ENCODE measurements at places on chromosomes 7 and 10.

DNA sequence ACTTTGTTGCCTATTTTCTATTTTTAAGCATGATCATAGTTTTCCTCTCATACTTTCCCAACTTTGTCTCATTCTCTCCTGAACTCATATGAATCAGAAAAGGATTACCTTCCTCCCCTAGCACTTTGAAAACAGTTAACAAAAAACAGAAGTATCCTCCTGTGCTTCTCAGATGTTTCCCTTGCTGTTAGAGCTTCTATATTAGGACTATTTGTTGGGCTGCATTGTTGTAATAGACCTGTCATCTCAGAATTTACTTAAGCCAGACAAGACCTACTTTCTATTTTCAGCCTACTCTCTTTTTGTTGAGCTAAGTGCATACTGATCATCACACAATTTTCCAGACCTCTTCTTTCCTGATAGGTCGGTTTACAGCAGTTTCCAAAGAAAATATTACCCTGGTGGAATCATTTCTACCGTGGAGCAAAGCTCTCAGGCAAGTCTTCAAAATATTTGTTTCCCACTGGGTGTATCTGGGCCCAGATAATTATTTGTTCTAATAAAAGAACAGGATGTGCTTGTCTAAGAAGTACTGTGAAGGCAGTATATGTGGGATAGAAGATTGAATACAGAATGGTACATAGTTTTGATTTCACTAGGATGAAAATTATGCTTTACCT, 411.9 kb upstream of the KLF6 start:
- DNase-seq = peak; percentile 49

GRCh38 chr7:155594163-155594732, 47.9 kb upstream of the CNPY1 start:
- DNase-seq = no peak

DNA sequence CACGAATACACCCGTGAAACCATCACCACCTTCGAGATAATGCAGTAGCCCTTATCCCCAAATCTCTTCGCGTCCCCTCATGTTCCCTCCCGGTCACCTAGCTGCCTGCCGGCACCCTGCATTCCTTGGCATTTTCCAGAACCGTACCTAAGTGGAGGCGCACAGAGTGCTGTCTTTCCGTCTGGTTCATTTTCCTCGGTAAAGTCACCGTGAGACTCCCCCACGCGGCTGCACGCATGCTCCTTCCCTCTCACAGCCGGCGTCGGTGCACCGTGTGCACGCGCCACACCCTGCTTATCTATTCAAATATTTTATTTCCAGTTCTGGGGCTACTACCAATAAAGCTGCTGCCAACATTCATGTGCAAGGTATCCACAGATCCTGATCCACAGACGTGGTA, 65.5 kb upstream of the NKX6-2 start:
- DNase-seq = no peak

- DNase-seq = peak; percentile 37
Measured at GRCh38 chr7:111846898-111847297, 284.6 kb upstream of the IMMP2L start.

- DNase-seq = peak; percentile 42
Measured at GRCh38 chr10:97426776-97427570, 982 bp downstream of the PGAM1 start.

GRCh38 chr7:75573477-75574019, 81.4 kb downstream of the SPDYE5 start:
- DNase-seq = no peak

DNA sequence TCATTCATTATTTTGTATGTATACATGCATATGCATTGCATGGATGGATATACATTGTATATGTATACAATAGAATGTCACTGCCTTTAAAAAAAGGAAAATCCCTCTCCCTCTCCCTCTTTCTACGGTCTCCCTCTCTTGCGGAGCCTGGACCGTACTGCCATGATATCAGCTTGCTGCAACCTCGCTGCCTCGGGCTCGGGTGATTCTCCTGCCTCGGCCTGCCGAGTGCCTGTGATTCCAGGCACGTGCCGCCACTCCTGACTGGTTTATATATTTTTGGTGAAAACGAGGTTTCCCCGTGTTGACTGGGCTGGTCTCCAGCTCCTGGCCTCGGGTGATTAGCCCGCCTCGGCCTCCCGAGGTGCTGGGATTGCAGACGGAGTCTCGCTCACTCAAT, 24.4 kb downstream of the IPMK start:
- no peak for DNase-seq

GRCh38 chr10:86103391-86104101, 263.0 kb downstream of the GRID1 start:
- no peak for DNase-seq

GRCh38 chr10:91196268-91197048, 24.0 kb upstream of the PCGF5 start:
- no peak for DNase-seq

- no peak for DNase-seq
Measured at GRCh38 chr7:40676221-40676620, 541.4 kb downstream of the SUGCT start.

GRCh38 chr7:126657137-126657536, 595.6 kb downstream of the GRM8 start:
- DNase-seq = no peak

DNA sequence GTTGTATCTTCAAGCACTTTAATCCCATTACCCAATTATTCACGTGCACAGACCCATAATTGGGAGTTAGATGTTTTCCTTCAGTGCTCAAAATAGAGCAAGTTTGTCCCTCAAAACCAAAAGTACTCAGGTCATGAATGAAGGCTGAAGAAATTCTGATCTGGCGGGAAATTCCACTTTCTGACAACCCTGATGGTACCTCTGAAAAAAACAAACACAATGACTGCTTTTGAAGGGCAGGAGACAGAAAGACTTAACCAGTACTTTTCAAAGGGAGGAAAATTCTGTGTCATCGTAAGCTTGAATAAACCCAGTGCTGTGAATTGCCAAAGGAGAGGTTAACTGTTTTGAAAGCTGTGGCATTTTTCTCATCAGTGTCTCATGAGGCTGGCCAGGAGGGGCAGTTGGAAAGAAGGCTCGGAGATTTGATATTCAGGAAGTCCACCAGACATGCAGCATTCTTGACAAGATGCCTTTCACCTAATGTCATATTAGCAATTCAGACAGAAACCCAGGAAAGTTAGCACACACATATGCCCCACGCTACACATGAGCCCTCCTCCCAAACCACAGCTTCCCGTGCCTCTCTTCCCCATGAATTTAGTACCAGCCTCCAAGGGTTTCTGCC, 347.0 kb downstream of the KCNMA1 start:
- peak; percentile 86 for DNase-seq

GRCh38 chr7:57646901-57647246, 196.9 kb downstream of the ZNF716 start:
- no peak for DNase-seq

GRCh38 chr10:22322641-22323160, 1.8 kb downstream of the BMI1 start:
- DNase-seq = no peak

GRCh38 chr10:588246-589165, 101.0 kb downstream of the DIP2C start:
- peak; percentile 76 for DNase-seq

- DNase-seq = peak; percentile 91
Measured at GRCh38 chr10:113381981-113382509, 170.8 kb upstream of the HABP2 start.

DNA sequence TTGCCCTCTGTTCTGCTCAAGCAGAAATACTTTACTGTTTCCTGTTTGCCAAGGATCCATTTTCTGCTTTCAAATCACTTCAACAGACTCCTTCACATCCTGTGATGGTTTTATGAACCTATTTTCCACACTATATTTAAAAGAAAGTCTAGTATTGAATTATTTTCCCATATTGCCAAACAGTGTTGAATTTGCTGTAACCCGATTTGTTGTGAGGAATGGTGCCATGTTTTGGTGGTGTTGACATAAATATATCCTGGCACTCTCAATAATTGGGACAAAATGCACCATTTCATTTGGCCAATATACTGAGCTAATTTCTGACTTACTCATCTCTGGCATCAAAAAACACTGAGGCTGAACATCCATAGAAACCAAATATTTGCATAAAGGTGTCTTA, 615.4 kb upstream of the SEMA3D start:
- DNase-seq = no peak

- peak; percentile 95 for DNase-seq
Measured at GRCh38 chr10:99976886-99977665, 32.7 kb downstream of the DNMBP start.

DNA sequence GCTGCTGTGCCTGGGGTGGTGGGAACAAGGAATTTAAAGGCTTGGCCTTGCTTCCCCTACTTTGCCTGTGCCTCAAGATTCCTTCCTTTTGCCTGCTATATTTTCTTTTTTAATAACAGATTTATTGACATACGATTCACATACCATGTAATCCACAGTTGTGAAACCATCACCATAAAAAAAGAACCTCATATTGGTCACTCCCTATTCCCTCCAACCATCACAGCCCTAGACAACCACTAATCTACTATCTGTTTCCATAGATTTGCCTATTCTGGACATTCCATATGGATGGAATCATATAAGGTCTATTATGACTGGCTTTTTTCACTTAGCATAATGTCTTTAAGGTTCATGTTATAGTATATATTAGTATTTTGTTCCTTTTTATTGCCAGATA, 59.3 kb upstream of the TRIM8 start:
- no peak for DNase-seq

- no peak for DNase-seq
Measured at GRCh38 chr7:44098092-44099068, 5.8 kb upstream of the AEBP1 start.

DNA sequence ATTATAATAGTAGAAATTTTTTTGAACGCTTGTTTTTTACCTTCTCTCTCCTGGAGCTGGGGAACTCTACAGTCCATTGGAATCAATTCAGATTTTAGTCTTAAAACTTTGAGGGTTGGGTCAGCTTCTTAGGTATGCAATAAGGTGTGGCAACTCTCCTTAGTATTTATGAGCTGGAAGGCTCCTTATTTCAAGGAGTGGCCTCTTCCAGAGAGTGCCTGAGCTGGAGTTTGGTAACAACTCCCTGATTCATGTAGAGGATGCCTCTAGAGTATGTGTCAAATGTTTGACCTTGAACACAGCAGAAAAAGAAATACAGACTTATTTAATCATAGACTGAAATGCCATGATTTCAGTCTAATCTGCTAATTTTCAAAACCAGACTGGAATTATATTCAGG, 11.1 kb downstream of the CDK14 start:
- DNase-seq = peak; percentile 46

DNA sequence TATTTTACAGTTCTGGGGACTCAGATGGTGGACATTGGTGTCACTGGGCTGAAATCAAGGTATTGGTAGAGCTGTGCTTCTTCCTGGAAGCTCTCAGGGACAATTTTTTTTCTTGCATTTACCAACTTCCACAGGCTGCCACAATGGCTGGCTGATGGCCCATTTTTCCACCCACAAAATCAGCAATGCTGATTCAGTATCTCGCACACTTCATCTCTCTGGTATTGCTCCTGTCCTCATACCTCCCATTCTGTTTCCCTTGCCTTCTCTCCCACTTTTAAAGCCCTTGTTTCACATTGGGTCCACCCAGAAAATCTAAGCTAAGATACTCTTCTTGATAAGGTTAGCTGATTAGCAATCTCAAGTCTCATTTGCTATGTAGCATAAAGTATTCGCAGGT, 530.9 kb upstream of the POM121L12 start:
- DNase-seq = no peak

DNA sequence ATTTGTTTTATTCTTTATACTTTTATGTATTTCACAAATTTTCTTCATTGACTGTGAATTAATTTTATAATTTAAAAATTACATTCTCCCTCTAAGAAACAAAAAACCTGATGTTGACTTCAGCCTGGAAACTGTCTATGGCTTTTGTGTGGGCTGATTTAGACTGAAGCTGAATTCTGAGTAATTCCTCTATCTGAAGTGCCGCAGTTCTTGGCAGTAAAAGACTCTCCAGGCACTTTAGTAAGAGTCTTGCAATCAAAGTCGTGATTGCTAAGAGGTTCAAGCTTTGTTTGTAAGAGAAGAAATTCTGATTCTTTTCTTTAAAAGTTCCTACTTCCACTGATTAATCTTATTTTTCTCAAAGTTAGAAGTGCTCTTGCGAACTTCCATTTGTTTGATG, 3.4 kb upstream of the CEP41 start:
- DNase-seq = peak; percentile 64

GRCh38 chr10:26391701-26392695, 46.1 kb upstream of the APBB1IP start:
- DNase-seq = no peak

DNA sequence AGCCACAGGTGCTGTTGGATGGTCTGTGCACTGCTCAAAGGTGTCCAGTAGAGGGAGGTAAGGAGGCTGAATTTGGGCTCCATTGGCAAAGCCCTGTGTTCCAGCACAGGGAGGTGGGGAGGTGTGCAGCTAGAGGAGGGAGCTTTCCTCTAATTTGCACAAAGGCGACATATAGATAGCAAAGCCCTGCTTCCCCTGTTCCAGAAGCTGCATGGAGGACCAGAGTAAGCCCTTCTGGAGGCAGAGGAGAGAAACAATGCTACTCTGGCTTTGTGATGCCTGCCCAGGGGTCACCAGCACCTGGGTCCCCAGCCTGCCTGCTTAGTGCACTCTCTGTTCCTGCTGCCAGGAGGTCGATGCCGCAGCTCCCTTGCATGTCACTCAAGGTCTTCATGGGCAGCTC, 3.4 kb upstream of the ARHGAP22 start:
- peak; percentile 46 for DNase-seq

- DNase-seq = peak; percentile 100
Measured at GRCh38 chr10:70363971-70364771, 18.3 kb downstream of the LRRC20 start.

- DNase-seq = no peak
Measured at GRCh38 chr7:139488810-139489209, 5.3 kb upstream of the KLRG2 start.

DNA sequence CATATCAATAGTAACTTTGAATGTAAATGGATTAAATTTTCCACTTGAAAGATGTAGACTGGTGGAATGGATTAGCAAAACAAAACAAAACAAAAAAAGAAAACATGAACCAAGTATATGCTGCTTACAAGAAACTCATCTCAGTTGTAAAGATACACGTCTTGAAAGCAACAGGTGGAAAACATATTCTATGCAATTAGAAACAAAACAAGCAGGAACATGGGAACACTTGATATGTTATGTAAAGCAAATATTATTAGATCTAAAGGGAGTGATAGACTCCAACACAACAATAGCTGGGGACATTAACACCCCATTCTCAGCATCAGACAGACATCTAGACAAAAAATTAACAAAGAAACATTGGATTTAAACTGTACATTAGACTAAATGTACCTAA, 46.4 kb upstream of the CDK6 start:
- no peak for DNase-seq

GRCh38 chr10:103278862-103279298, 1.9 kb downstream of the INA start:
- peak; percentile 60 for DNase-seq

GRCh38 chr10:29621161-29621560, 13.6 kb downstream of the SVIL start:
- peak; percentile 78 for DNase-seq

DNA sequence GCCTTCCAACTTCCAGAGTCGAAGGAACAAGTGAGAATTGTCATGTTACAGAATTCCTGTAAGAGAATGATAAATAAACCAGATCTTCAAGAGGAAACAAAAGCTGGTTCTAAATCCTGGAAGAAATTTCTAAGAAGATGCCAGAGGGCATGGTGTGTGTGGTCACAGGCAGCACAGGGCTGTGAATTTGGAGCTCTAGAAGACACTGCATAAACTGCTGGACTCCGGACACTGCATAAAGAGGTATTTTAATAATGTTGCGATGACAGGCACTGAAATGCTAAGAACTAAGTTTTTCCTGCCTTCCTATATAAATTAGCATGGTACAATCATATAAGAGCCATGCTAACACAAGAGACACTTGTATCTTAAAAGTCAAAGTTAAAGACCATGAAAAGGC, 86.0 kb downstream of the LARP4B start:
- no peak for DNase-seq

GRCh38 chr10:65090991-65091390, 1569.8 kb downstream of the REEP3 start:
- no peak for DNase-seq

All from choroid plexus epithelial cell (primary cell).